ENCODE measurements at places on chromosomes 3 and 15.

GRCh38 chr3:19348941-19349564, 200.7 kb downstream of the KCNH8 start:
- no peak for DNase-seq

DNA sequence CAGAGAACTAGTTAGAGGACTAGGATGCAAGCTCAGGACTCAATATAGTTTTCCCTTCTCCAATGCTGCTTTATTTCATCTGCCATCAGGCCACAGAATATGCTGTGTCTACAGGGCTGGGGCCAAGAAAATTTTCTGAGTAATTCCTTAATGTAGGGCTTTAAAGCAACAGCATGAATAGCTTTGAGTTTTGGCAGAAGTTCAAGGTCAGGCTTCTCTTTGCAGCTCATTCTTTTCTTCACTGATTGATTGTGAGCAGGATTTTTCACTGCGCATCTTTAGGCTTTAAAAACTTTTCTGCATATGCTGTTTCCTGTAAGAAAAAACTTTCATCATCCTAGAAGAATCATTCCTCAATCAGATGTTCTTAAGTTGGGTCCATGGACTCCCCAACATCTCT, 4.6 kb downstream of the TMEM108 start:
- no peak for DNase-seq

DNA sequence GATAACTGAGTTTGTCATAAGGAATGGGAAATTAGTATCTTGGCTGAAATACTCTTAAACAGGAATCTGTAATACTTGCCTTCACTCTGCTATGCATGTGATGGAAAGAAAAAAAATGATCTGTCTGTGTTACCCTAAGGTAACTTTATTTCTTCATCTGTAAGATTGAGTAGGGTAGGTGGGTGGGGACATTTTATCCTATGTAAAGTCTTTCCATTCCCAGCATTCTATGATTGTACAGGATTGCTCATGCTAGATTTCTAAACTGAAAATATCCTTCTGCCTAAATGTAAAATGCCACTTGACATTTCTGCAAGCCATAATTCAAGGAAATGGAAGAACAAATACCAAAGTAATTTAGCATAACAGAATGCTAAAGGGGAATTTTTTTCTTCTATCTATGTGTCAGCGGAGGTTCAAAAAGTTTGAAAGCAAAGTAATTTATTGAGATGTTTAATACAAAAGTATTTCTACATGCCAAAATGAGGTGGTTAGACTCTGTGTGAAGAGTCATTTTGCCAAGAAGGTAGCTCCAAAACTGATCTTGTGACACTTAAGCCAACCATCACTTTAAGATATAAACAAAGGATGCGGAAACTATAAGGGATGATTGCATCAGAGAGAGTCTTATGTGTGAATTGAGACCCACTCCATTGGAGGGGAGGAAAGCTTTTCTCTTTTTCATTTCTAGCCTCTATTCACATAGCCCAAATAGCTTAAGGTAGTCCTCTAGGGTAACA, 46.6 kb upstream of the SERPINI2 start:
- DNase-seq, result no peak

DNA sequence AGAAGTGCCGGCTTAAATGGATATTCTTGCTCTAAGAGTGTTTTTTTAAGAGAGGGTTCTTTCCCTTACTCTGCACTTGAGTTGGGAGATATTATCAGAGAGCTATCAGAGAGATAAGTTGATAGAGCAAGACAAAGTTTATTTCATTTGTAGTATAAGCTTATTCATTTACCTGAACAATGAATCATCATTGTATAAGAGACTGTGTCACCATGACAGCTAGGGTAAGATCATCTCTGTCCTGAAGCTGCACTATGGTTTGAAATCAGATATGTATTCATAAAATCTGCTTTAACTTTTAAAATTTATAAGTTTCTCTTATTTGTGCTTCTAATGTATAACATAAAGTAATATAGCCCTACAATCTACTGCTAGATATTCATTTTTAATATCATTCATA, 128.1 kb upstream of the ARL6 start:
- no peak for DNase-seq

GRCh38 chr3:14426305-14426620, 23.9 kb downstream of the SLC6A6 start:
- DNase-seq, result no peak

DNA sequence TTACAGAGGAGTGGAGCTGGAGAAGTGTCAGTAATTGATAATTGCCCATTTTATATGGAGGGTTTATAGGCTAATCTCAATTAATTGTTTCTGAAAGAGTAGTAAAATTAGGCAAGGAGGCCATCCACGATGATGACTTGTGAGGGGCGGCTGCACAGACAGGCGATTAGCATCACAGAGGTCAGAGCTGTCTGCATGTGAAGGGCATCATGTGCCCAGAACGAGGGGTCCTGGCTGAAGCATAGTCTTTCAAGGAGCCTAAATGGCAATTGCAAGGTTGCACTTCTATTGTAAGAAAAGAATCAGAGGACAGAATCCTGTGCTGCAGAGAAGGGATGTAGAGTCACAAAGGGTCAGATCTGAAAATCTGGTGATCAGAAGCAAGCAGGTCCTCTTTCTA, 196.6 kb downstream of the EBLN2 start:
- no peak for DNase-seq

DNA sequence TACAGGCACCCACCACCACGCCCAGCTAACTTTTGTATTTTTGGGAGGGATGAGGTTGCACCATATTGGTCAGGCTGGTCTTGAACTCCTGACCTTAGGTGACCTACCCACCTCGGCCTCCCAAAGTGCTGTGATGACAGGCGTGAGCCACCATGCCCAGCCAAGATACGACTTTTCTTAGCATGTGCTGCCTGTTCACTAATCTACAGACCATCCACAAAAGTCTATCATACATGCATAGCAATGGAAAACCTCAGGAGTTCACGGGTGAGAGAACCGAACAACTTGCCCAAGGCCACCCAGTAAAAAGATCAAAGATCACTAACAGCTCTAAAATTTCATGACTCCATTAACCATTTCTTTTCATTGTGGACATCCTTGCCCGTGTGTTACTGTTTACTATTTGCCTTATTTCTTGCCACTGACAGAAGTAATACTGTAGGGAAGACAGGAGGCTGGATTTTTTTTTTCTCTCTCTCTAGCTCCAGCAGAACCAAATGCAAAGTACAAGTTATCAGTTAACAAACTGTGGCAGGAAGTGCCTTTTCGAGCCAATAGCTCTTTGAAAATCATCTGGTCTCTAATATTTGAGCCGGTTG, 92.3 kb downstream of the FOXP1 start:
- no peak for DNase-seq

- DNase-seq, result no peak
Observed at GRCh38 chr3:72109327-72110259, 324.6 kb upstream of the PROK2 start.

- no peak for DNase-seq
Observed at GRCh38 chr15:63913786-63914315, 80.1 kb upstream of the HERC1 start.

DNA sequence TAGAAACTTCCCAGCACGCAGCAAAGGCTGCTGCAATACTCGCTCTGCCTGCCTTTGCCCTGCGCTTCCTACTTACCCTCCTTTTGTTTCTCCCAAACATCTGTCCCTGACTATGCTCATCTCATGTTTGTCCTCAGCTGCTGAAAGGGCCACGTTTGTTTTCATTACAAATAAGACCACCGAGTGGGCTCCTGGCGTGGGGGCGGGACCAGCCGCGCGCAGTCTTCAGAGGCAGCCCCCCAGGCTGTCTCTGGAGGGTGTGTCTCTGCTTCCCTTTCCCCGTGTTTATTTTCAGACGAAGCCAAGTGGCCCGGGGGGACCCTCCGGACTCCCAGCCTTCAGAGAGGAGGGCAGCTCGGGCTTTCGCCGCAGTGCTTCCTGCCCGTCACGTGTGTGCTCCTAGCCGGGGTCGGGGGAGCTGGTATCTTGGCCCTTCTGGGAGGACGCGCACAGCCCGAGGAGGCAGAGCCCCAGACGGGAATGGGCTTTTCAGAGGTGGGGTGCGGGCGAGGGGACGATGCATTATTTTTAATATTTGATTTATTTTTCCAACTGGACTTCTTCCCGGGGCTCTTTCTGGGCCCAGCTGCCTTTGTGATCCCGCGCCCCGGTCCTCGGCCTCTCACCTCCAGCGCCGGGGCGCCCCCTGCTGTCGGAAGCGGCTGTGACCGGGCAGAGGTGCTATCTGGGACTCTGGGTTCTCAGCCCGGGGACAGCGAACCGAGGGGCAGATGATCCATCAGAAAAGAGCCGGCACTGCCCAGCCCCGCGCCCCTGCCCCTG, 70.0 kb upstream of the CGNL1 start:
- DNase-seq, result peak; percentile 67

DNA sequence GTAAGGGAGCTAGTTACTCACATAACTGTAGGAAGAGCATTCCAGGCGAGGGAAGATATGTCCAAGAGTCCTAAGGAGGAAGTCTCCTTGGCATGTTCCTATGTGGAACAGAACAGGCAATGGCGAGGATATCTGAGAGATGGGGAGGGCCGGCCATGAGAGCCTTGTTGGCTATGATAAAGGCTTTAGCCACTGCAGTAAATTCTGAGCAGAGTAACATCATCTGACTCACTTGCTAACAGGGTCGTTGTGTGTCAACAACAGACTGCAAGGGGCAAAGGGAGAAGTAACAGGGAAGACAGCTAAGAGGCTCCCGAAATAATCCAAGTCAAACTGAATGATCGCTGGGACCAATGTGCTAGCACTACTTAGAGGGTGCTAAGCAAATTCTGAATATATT, 21.6 kb downstream of the SFMBT1 start:
- no peak for DNase-seq

DNA sequence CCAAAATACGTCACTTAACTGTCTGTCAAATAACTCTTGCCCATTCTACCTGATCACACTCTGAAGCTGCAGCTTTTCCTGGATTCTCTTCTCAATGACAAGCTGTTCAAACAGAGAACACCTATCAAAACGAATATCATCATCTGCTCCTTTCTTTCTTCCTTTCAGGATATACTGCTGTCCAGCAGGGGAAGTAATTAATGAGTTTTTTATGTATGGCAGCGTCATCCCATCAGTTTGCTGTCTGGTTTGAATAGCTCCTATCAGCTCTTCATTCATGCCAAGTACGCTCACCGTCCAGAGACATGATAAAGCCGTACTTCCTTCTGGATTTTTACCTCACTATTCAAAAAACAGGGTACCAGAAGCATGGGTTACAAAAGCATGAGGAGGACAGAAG, at the start of gene CHRM5:
CHRM5 (plus strand) TSS at position 274 of the 400 bp plus-strand sequence. CDS start 94,221 bp downstream, outside the sequence.
- DNase-seq, result no peak

All from CD8-positive, alpha-beta memory T cell (primary cell).